ENCODE measurements at places on chromosomes 4 and X.

- DNase-seq, result no peak
Observed at GRCh38 chr4:122875949-122876348, 46.4 kb downstream of the NUDT6 start.

GRCh38 chrX:50812995-50813842, 775 bp downstream of the SHROOM4 start:
- no peak for DNase-seq

DNA sequence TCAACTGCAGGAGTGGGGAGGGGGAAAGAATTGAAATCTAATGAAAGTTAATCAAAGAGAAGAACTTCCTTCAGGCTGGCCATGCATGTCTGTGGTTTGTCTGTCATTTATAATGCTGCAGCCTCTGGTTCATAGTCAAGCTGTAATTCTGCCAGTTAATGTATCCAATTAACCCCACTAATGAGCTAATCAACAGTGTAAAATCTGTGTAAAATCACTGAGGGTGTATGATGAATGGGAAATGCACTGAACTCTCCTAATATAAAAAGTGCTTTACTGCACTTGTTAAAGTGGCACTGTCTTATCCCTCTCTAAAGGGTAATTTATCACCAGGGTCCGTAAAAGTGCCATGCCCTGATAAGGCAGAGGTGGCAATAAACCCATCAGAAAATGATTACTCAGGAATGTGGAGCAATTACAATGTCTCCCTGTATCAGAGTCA, 798.1 kb downstream of the PDHA2 start:
- DNase-seq, result no peak

DNA sequence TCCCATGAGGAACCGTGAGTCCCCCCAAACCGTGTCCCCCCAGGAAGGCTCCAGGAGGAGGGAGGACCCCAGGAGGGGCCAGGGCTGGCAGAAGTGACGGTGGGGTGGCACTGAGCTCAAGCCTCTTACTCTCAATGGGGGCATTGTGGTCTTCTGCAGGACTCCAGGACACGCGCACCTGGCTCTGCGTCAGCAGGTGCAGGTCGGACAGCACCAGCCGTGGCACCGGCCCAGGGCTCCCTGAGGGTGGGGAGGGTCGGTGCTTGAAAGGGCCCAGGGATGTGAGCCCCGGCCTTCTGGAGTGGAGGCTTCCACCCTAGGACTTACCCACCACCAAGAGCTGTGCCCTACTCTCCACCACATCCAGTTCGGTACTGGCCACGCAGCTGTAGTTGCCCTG, 18.3 kb downstream of the L1CAM start:
- DNase-seq, result no peak

DNA sequence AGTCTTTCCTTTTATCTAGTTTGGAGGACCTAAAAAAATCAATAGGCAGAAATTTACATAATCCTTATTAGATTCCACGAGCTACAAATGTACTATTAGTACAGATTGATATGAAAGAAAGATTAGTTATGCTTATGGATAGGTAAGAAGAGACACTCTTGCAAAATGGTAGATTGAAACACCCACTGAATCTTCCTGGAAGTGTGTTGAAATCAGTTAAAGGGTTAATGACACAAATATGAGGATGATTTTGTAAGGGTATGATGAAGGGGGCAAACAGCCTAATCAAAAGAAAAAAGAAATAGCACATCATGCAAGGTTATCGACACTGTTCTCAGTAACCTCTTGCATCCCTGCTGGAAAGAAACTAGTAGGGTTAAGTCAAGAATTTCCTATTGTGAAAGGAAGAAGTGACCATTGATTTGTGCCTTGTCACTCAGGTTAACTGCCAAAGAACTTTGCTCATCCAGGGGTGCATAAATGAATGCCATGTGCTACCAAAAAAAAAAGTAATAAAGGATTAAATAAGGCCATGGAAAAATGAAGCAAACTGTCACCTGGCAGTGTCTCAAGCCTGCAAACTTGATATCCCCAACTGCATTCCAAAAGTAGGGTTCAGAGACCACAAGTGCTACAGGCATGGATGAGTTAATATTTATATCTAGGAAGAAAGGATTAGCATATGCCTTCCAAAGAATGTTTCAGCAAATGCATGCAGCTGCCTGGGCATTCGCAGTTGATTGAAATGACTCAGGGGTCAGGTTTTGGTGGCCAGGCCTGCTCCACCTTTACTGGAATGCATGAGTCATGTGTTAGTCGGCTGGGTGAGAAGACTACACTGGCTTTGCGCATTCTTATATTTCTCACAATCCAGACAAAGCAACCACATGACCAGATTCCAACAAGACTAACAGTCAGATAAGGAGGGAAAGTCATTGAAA, 78.3 kb upstream of the ATXN3L start:
- DNase-seq, result no peak

GRCh38 chr4:125045311-125045710, 269.4 kb upstream of the FAT4 start:
- no peak for DNase-seq

DNA sequence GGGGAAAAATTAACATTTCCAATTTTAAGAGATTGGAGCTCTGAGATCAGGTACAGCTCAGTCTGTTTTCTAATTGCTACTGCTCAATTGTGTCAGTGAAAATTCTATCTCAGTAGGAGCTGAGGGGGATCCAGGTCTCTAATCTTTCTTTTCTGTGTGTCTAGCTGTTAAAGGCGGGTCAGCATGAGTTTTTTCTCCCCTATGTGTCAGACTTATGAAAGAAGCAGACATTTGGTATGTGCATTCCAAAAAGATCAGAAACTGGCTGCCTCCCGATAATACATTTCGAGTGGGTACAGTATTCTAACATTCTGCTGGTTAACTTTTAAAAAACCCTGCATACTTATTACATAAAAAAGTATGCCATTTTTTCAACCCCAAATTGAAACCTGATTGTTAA, 72.4 kb downstream of the PCDH7 start:
- no peak for DNase-seq

- DNase-seq, result no peak
Observed at GRCh38 chr4:8640816-8641215, 48.3 kb downstream of the CPZ start.

GRCh38 chrX:38982843-38983242, 181.6 kb downstream of the MID1IP1 start:
- DNase-seq, result no peak

DNA sequence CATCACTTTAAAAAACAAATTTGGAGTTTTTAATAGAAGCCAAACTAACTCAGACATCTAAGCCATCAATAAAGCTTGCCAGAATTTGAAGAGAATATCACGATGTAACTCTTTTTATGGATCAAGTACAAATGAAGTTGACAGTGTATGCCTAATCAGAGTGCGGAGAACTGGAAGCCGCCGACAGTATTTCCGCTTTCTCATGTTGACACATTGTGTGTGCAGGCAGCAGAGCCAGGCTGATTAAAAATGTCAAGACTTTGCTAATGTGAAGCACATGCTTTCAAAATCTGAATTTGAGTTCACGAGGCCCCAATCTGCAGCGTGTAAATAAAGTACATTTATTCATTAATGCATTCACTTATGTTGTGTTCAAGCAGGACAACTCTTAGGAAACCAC, 161.2 kb downstream of the TENM3 start:
- DNase-seq, result no peak

- DNase-seq, result no peak
Observed at GRCh38 chr4:105186701-105187161, 40.1 kb downstream of the TET2 start.

- DNase-seq, result no peak
Observed at GRCh38 chr4:139207873-139208403, 30.9 kb upstream of the ELF2 start.

DNA sequence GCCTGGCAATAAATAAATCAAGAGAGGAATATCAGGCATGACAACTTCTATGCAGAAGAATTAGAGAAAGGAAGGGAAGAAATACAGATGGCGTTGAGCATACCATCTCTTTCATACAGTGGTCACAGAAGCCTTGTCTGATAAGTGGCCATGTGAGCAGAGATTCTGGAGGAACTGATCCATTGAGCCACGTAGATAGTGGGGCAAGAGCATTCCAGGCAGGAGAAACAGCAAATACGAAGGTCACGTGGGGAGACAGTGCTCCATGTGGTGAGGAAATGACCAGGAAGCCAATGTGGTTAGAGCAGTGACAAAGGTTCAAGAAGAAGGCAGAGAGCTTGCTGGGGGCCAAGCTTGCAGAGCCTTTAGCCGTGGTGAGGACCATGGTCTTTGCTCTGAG, 226.7 kb upstream of the NOCT start:
- DNase-seq, result no peak

GRCh38 chr4:118139241-118139640, 105.0 kb downstream of the NDST3 start:
- DNase-seq, result no peak

- DNase-seq, result peak; percentile 38
Observed at GRCh38 chrX:1249101-1249887, 19.3 kb upstream of the CSF2RA start.

- DNase-seq, result no peak
Observed at GRCh38 chr4:25107827-25108516, 52.3 kb downstream of the SEPSECS start.

- no peak for DNase-seq
Observed at GRCh38 chr4:61540944-61541343, 340.8 kb downstream of the ADGRL3 start.

DNA sequence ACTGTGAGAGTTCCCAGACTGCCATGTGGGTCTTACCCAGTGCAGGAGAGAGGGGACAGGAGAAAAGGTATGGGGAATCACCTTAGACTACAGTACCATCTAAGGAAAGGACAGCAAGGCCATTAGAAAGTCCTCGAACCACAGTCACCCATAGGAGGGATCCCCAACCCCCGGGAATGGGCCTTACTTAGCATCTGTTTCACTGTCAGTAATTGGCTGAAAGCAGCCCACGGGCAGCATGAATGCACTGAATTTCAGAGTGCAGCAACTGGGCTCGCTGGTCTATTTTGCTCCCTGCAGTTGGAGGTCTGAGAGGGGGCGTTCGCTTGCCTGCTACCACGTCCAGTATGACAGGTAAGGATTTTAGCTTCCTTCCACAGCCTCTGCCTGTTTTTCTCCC, 50.4 kb upstream of the KLHL8 start:
- no peak for DNase-seq

GRCh38 chrX:108735679-108736508, 469 bp downstream of the IRS4 start:
- no peak for DNase-seq

- DNase-seq, result no peak
Observed at GRCh38 chrX:153310901-153311300, 10.7 kb downstream of the PNMA6F start.

DNA sequence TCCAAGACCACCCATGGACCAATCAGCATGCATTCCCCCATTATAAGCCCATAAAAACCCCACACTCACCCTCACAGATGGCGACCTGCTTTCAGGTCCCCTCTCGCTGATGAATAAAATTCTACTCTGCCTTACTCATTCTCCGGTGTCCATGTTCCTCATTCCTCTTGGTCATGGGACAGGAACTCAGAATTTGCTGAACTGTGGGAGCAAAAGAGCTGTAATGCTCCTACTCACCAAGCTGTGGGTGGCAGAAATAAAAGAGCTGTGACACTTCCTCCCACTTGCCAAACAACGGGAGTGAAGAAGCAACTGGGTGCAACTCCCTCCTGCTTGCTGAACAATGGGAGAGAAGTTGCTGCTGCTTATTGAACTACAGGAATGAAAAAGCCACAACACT, 168.5 kb upstream of the PCDH18 start:
- no peak for DNase-seq

DNA sequence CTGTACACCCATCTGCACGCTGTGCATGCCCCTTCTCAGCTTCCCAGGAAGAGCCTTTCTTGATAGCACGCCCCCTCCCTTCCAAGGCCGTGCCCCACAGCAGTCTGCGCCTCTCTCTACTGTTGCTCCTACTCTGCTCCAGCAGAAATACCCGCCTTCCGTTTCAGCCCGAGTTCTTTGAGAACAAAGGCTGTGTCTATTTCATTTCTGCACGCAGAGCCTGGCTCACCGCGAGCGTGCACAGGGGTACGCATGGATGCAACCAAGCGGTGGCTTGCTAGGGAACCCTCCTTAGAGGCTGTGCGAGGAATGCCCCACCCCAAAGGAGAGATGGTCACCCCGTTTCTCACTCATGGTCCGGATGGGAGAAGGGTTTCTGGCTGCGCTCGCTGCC, 485 bp downstream of the AADAT start:
- DNase-seq, result no peak

DNA sequence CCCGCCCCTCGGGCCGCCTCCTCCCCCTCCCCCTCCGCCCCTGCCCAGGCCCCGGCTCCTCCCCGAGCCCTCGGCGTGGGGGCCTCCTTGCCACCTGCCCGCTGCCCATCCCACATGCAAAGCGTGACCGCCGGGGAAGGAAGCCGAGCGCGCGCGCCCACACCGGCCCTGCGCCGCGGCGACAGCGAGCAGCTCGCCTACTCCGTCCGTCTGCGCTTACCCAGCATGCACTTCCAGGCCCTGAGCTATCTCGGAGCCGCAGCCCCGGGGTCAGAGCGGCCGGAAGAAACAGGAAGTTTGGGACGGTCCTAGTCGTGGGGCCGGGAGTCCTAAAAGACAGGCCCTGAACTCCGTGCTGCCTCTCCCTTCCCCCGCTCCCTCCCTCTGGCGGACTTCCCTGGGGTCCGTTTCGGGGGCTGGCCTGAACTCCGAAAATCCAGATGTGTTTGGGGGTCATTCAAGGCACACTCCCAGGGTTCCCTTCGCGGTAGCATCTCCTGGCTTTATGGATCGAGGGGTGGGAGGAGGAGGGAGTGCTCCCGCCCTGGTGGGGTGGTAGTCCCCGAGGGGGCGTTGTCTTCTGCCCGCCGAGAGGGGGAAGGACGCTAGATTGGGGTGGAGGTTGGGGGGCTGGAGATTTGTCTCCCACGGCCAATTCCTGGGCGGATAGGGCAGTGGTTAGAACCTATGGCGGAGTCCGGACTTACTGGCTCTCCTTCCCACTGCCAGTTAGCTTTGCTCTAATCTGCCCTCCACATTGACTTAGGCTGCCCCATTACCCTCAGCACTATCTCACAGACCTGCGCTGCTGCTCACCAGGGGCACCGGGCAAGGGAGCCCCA, 25.0 kb upstream of the BCORL1 start:
- DNase-seq, result peak; percentile 32

DNA sequence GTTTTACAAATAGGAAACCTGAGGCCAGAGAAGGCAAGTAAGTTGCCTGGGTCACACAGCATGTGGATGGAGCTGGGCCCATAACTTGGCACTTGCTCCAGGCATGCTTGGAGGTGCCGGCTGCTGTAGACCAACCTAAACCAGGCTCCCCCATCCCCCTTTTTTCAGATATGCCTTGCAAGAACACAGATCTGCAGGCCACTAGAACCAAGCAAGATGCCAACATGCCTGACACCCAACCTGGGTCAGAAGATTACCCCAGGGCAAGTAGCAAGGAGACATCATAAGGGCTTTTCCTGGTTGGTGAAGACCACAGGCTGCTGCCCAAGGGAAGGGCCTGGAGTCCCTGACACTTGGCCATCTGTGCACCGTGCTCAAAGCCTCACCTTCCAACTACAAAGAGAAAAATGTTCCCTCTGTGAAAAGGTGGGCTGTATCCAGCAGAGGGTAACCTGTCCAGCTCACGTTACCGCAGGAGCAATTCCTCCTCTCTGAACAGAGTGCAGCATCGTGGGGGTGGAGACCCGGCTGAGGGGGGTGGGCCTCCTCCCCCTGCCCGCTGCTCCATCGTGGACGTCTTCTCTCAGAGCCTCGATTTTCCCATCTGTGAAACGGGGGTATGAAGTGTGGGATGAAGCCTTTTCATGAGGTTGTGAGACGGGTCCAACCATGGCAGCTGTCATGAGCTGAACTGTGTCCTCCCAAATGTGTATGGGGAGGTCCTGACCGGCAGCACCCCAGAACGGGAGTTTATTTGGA, 23.0 kb downstream of the HMX1 start:
- no peak for DNase-seq
